CD4-positive, alpha-beta T cell treated with Interferon gamma for 1 hour (primary cell): ENCODE measurements at places on chromosomes 16 and 17.

- no peak for DNase-seq
Observed at GRCh38 chr17:49567104-49567521, 8.6 kb upstream of the NXPH3 start.

DNA sequence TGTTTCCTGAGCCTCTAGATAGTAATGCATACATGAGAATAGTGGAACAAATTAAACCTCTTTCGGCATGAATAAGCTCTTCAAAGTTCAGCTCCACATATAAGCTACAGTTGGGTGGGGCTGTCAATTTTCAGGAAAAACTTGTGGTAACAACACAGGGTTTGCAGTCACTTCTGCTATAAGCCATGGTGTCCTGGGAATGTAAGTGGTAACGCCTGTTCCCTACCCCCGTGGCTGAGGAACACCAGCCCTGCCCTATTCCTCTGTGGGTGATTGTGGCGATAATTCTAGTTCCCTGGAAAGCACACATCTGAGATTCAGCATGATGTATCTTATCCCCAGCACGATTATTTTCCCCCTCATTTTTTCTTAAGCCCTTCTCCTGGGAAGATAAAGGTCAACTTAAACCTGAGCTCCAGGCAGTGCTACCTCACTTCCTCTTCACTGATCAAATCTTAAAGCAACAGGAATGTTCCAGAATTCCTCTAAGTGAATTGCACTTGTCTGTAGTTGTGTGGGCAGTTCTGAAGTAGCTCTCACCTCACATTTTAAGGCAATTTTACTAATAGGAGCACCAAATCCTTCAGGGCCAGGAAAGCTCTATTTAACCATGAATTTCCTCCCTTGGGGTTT, 500.7 kb upstream of the HSBP1 start:
- no peak for DNase-seq

- no peak for DNase-seq
Observed at GRCh38 chr17:18877104-18877645, 19.2 kb downstream of the PRPSAP2 start.

GRCh38 chr17:66375121-66375520, 72.7 kb downstream of the PRKCA start:
- no peak for DNase-seq

DNA sequence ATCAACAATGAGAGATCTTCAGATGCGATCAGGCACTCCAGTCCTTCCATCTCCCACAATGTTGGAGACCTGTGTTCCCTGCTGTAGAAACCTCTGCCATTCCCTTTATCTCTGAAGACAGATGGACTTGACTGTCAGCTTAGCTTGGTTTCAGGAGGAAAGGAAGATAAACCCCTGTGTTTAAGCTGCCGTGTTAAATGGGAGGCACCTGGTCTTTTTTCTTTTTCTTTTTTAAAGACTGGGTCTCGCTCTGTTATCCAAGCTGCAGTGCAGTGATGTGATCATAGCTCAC, 63.1 kb downstream of the USP22 start:
- DNase-seq = no peak

DNA sequence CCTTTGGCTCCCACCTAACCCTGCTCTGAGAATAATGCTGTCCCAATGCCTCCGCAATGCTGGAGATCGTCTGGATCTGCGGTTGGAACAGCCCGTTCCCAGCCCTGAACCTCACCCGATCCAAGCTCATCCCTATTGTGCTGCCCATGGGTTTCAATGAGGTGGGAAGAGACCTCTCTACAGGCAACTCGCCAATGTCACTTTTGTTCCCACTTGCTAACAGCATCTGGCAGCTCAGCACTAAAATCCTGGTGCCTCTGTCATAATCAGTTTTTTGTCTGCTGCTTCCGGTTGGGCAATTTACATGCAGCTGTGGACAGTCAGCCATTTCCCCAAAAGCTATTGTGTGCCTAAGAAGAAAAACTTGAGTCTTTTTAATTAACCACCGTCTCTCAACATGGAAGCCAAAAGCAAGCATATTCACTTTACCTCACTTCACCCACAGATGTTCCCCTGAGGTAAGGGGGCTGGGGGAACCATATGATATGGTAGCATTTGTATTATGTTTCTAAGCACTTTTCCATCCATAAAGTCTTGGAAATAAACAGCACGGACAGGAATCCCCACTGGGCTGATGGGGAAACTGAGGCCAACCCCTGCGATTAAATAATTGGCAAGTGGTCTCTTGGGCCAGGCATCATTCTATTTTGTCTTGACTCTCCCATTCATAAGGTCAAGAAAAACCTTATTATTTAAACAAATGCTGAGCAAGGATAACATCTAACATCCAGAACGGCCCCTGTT, 159.2 kb upstream of the CDH5 start:
- peak; percentile 24 for DNase-seq

- no peak for DNase-seq
Observed at GRCh38 chr17:74185571-74186185, 17.8 kb upstream of the RPL38 start.

- DNase-seq = no peak
Observed at GRCh38 chr16:84749815-84750214, 50.0 kb downstream of the USP10 start.

DNA sequence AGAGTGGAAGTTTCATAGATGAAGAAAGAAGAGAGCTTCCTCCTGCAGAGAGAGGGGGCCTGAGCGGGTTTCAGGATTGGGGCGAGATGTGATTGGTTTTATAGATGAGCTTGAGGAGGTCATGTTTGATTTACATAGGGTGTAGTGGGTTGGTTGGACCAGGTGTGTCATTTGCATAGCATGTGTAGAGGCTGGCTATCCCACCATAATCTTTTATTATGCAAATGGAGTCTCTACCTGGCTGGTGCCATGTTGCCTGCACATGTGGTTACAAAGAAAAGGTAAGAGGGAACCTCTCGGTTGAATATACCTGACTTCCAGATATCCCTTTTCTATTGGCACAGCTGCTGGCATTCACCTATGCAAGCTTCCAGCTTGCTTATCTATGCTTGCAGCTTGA, 228.1 kb downstream of the BCAS3 start:
- DNase-seq = no peak

GRCh38 chr16:89828870-89829629, 775 bp downstream of the SPIRE2 start:
- no peak for DNase-seq
